ENCODE measurements at places on chromosomes 11 and 22. TPM values are rescaled to one million over a fixed set of nuclear protein-coding genes. Genes with fewer than 3 reads are reported as not detected.
A peak's percentile ranks its signal among the peaks of the same experiment; 100 is the strongest.

DNA sequence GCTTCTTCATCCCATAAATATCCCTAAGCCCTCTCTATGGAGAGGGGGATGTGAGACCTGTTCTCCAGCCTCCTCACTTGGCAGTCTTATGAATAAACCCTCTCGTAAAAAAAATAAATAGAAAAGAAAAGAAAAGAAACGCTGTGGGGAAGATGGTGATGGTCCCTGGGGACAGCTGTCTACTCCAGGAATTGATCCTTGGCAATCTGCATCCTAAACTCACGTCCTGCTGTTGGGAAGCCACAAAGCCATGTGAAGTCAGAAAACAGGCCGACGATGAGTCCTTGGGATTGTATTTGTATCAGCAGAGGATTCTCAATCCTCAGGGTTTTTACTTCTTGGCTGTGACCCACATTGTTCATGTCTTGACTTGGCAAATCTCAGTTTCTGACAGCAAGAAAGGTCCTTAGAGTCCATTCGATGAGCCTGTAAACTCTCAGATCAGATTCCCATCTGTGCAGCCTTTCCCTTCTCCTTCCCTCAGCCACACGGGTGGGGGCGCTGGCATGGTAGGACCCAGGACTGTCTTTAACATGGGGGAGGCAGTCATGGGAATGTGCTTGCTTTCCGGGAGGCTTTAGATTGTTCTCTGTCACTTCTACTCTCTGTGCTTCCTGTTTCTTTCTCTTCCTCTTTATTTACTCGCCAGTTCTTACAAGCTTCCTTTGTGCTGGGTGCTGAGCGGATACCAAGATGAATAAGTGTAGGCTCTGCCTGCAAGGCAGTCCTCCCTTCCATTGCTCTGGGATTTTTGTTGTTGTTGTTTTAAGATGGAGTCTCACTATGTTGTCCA is 24.9 kb downstream of the TCP11L1 start:
- no peak for DNase-seq

GRCh38 chr11:61020551-61021235 is 49.2 kb downstream of the CD6 start:
- no peak for DNase-seq

- DNase-seq: no peak
Observed at GRCh38 chr11:5581014-5581413, 337 bp downstream of the OR52B6 start.

GRCh38 chr11:60915248-60915914 is 1.4 kb downstream of the TMEM109 start:
- no peak for DNase-seq

GRCh38 chr11:127795326-127795725 is 792.0 kb downstream of the ETS1 start:
- DNase-seq: no peak

- DNase-seq: no peak
Observed at GRCh38 chr11:114026355-114026754, 33.2 kb upstream of the ZBTB16 start.

GRCh38 chr22:26360169-26360885 is 68.7 kb upstream of the ASPHD2 start:
- DNase-seq: peak; percentile 56

DNA sequence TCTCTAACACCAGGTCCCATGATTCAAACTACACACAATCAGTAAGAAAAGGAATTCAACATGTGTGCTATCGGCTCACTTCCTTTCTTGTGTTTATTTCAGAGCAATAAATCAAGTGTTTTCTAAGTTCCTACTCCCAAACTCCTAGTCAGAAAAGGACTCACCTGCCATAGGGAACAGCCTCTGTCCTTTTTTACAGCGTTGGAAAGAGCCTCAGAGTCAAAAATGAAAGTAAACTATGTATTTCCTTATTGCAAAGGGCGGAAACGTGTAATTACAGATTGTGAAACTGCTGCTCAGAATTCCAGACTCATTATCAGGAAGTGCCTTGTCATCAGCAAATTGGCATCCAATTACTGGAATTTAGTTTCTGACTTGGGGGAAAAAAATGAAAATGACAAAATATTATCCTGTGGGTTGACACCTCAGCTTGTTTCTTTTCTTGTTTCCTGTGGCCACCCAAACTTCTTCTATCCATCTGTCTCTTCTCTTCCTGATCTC is at the start of gene CASP4:
Gene CASP4, minus strand, starts transcription at position 220 of the 501 bp plus-strand sequence. Its CDS starts 49 bp downstream, at position 171.
- DNase-seq: no peak

DNA sequence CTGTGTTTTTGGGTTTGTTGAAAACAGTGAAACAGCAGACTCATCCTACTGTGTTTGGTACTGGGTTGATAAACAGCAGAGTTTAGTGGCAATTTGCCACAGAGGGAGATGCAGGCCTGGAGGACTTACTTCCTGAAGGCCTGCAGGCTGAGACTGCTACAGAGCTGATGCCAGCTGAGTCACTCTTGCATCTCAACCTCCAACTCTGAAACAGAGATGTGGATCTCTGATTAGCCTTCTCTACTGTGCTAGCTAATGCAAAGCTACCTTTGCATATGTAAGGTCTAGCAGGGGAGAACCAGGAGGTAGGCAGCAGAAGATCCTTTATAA is 14.3 kb downstream of the ATP5MG start:
- no peak for DNase-seq

- DNase-seq: no peak
Observed at GRCh38 chr11:16779436-16779835, 41.0 kb downstream of the C11orf58 start.

TYR gene
- total RNA-seq: not detected

Measured in left lobe of liver (tissue), 2 donors.